ENCODE measurements at places on chromosomes 2 and 18. TPM values are rescaled to one million over a fixed set of nuclear protein-coding genes. Genes with fewer than 3 reads are reported as not detected.

The ABHD3 gene
- 31.3 TPM for total RNA-seq

DNA sequence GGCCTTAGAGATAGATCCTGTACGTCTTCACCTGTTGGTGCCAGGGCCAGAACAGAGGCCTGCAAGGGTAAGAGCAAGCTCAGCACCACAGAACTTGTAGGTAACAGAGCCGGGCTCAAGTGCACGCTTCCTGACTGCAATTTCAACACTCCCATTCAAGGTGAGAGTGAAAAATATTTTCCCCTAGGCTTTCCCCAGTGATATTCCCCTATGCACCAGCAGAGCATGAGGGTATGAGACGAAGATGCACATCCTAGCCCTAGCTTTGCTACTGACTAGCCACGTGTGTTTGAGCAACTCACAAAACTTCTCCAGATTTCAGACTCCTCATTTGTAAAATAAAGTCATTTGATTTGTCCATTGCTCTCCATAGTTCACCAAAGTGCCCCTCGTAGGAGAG, 411.6 kb downstream of the ZNF521 start:
- no peak for DNase-seq

DNA sequence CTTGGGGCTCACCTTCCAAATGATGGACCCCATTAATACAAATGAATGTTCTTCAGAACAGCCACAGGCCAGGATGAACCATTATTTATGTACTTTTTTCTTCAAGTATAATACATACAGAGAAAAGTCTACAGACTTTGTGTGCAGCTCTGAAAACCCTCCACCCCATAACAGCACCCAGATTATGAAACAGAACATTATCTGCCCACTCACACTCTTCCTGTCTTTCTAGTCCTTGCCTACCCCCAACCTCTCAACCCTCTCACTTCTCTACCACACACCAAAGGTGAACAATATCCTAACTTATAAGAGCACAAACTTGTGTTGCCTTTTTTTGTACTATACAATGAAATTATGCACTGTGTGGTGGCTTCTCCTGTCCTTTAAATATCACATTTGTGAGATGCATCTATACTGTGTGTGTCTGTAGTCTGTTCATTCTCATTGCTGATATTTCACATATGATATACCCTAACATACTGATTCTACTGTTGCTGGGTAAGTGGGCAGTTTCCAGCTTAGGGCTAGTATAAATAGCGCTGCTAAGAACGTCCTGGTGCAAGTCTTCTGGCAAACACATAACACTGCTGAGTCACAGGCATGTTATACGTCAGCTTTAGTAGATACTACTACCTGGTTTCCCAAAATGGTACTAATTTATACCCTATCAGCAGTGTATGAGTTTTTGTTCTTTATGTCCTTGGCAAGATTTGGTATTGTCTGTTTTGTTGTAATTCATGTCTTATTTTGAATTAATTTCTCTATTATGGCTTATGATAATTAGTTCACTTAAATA, 1.0 kb upstream of the NPHP1 start:
- DNase-seq, result no peak

DNA sequence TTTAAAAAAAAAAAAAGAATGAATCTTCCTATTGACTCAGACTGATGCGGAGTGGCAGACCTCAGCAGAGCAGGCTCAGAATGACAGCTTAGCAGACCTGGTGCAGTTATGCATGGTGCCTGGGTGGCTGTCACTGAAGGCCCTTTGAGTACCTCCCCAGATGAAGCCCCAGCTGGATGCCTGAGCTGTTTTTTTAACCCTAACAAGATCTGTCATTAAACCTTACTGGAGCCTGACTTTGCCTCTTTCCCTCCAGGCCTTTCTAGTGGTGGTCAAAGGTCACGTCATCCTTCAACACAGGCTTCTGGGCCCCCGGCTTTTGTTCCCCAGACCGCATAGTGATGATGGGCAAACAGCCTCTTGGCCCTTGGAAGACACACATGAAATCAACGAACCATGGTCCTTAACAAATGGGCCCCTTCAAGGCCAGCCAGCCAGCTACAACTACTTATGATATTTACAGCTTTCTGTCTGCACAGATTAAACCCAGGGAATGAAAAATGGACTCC, 138.3 kb upstream of the CYP1B1 start:
- no peak for DNase-seq

All from lung (tissue), 17 donors.